Activated naive CD4-positive, alpha-beta T cell treated with anti-CD3 and anti-CD28 coated beads, Interleukin-2, amount 50 U/mL, for 72 hours (primary cell): ENCODE measurements at places on chromosomes 13 and 19.

- DNase-seq = no peak
Measured at GRCh38 chr13:44153496-44153895, 220.1 kb upstream of the SERP2 start.

DNA sequence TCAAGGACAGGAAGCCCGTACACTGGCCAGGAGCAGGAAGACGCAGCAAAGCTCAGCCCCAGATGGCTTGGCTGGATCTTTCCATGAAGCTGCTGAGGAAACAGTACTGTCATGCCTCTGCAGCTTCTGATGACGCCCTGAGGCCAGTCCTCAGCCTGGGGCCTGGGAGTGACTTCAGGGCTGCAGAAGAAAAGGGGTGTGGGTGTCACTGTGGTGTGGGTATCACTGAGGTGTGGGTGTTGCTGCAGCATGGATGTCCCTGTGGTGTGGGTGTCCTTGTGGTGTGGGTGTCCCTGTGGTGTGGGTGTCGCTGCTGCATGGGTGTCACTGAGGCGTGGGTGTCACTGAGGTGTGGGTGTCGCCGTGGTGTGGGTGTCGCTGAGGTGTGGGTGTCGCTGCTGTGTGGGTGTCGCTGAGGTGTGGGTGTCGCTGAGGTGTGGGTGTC lies 12.0 kb upstream of the GAS6 start:
- DNase-seq = no peak

DNA sequence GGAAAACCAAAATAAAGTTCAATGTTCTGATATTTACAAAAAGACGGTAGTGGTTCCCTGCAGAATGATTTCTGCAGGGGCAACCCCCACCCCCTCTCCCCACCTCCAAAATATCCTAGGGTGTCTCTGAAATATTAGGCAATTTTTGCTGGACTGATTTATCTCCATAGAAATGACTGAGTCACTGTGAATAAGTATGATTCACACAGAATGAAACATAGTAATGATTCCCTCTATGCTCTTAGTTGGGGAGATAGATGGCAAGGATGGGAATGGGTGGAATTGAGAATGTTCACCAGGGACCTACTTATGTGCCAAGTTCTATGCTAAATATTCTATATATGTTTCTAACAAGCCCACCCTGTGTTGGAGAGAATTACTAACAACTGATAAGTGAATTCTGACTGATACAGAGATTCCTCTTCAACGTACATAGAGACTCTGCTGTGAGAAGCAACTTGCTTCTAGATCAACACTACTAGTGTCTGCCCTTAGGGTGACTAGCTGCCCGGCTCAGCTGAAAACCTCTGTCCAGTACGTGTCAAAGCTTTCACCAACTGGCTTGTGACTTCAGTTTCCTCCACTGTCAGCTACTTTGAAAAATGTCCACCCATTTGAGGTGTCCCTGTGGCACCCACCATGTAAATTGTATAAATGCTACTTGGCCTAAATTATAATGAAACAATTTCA lies 38.4 kb upstream of the RAP2A start:
- no peak for DNase-seq

- no peak for DNase-seq
Measured at GRCh38 chr13:25489238-25489637, 117.5 kb downstream of the ATP8A2 start.

DNA sequence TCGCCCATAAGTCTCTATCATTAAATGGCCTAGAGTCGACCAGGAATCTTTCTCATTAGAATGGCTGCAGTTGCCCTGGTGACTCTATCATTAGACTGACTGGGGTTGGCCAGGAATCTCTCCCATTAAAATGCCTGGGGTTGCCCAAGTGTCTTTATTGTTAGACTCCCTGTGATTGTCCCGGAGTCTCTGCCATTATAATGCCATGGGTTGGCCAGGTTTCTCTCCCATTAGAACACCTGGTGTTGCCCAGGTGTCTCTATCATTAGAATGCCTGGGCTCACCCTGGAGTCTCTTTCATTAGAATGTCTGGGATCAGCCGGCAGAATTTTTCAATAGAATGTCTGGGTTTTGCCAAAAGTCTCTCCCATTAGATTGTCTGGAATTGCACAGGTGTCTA lies 1459.3 kb downstream of the UQCRFS1 start:
- no peak for DNase-seq

GRCh38 chr19:29952177-29952576 lies 10.1 kb downstream of the URI1 start:
- DNase-seq = no peak

DNA sequence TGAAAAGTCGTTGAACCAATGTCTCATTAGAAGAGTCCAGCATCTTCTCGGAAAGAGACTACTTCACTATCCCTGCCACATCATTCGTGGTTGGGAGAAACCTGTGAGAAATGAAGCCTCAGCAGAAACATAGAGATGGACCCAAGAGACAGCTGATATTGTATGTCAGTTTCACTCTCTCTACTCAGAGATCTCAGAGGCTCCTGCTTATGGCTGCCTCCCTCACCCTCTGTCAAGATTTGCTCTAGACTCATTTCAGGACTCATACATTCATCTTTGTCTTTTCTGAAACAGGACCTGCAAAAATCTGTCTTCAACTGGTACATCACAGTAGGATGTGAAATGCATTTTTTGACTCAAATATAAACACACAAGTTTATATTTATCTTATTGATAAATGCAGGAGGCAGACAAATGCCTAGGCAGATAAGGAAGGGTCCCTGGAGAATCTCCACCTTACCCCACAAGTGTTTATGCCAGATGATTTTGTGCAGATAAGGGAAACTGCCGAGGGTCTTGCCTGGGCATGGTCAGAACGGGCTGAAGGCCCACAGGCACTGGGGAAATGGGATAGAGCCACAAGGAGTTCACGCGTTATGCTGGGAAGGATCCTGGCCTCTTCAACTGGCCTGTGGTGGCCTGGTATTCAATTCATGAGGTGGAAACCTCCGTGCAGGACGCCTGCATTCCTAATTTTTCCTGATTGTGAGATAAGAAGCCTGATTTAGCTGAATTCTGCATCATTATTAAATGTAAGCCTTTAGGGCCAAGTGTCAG lies 1834.0 kb upstream of the PCDH20 start:
- no peak for DNase-seq

GRCh38 chr19:8096071-8096470 lies 43.5 kb downstream of the CCL25 start:
- DNase-seq = no peak

GRCh38 chr13:40624986-40625385 lies 41.5 kb downstream of the FOXO1 start:
- no peak for DNase-seq

GRCh38 chr13:30796132-30796572 lies 60.8 kb downstream of the ALOX5AP start:
- no peak for DNase-seq

GRCh38 chr19:46211201-46211881 lies 18.2 kb upstream of the IGFL1 start:
- no peak for DNase-seq

- DNase-seq = no peak
Measured at GRCh38 chr13:44498502-44498901, 77.6 kb downstream of the TSC22D1 start.

DNA sequence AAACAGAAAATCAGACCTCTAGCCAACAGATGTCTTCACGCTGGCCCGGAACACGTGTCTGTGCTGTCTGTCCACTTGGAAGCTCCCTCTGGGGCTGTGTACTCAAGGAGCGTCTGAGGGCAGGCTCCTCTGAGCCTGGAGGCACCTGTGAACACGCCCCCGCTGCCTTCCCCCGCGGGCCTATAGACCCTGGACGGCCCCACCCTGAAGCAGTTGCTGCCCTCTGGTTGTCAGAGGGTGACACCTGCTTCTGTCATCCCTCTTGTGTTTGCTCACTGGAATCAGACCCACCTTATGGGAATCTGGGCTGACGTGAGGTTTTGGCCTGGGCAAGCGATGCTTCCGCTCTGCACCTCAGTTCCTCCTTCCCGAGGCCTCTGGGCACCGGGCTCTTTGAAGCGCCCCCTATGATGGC lies 19.2 kb downstream of the EPN1 start:
- no peak for DNase-seq

DNA sequence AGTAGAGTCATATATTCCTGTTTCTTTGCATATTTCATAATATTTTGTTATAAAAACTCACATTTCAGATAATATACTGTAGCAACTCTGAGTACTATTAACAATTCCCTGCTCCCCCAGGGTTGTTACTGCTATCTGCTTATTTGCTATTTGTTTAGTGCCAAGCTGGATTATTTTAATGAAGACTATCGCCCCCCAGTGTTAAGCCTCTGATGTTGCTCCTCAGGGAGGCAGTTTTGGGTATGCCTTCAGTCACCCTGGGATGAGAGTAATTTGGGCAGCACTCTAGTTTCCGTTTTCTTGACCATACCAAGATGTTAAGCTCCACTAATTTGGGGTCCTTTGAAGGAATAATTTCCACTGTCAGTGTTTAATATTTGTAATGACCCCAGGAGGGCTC lies 46.0 kb downstream of the MICU2 start:
- DNase-seq = no peak

GRCh38 chr19:4140237-4140711 lies 13.2 kb upstream of the CREB3L3 start:
- DNase-seq = no peak
